ENCODE measurements at places on chromosomes 2 and 18.

DNA sequence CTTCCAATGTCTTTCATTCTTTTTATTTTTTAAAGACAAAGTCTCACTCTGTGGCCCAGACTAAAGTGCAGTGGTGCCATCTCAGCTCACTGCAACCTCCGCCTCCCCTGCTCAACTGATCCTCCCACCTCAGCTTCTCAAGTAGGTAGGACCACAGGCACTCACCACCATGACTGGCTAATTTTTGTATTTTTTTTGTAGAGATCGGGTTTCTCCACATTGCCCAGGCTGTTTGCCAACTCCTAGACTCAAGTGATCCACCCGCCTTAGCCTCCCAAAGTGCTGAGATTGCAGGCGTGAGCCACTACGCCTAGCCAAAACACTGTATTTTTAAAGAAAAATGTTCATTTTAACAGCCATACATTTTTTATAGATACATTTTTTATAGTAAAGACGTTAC, 12.7 kb downstream of the GCKR start:
- H3K36me3 ChIP-seq, result no peaks in the 10 kb centered on the region
- H3K4me3 ChIP-seq, result no peak overlapping the region
- DNase-seq, result no peak
- H3K4me1 ChIP-seq, result no peaks in the 10 kb centered on the region
- no peak overlapping the region for H3K27ac ChIP-seq

DNA sequence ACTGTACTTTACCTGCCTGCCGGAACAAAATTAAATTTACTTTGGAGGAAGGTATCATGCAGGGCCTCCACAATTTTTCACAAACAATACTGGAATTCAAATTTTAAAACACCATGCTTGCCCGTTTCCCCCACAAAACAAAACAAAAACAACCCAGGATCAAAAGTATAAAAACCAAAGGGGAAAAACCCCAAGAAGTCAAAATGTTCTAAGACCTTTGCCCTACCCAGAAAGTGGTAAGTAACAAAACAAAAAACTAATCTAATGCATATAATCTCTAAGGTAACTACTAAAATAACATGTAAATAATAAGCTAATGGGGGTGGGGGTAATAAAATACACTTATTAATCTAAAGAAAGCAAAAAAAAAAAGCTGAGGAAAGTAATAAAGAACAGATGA, 60.5 kb downstream of the CUL3 start:
- no peak for DNase-seq
- peak overlapping the region; percentile 66 for H3K27ac ChIP-seq
- peaks cover 3% of the 10 kb centered on the region for H3K4me1 ChIP-seq
- H3K4me3 ChIP-seq, result no peak overlapping the region

GRCh38 chr2:54678719-54679118, 44.7 kb upstream of the EML6 start:
- DNase-seq, result no peak
- H3K36me3 ChIP-seq, result no peaks in the 10 kb centered on the region
- no peak overlapping the region for H3K4me3 ChIP-seq
- no peak overlapping the region for H3K27ac ChIP-seq
- no peaks in the 10 kb centered on the region for H3K27me3 ChIP-seq

GRCh38 chr2:140286377-140286776, 1506.2 kb upstream of the NXPH2 start:
- no peaks in the 10 kb centered on the region for H3K4me1 ChIP-seq
- H3K27me3 ChIP-seq, result no peaks in the 10 kb centered on the region
- no peak overlapping the region for H3K4me3 ChIP-seq
- H3K36me3 ChIP-seq, result no peaks in the 10 kb centered on the region
- no peak for DNase-seq

DNA sequence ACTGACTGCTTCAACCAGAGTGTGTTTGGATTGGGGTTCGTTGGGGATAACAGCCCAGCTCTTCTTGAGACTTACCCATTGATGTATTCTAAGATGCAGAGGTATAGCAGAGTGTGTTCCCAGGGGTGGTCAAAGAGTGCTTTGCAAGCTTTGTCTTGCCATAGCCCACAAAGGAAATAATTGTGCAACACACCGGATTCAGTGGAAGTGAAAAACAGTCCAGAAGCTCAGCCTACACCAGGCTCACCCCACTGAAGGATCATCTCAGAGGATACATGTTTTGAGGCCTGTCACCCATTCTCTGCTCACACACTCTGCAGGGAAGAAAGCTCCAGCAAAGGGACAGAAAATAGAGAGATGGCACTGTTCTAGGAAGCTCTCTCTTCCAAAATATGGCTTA, 9.6 kb downstream of the CACNB4 start:
- H3K36me3 ChIP-seq, result no peaks in the 10 kb centered on the region
- H3K4me3 ChIP-seq, result no peak overlapping the region
- peaks cover 11% of the 10 kb centered on the region for H3K27me3 ChIP-seq
- DNase-seq, result no peak

DNA sequence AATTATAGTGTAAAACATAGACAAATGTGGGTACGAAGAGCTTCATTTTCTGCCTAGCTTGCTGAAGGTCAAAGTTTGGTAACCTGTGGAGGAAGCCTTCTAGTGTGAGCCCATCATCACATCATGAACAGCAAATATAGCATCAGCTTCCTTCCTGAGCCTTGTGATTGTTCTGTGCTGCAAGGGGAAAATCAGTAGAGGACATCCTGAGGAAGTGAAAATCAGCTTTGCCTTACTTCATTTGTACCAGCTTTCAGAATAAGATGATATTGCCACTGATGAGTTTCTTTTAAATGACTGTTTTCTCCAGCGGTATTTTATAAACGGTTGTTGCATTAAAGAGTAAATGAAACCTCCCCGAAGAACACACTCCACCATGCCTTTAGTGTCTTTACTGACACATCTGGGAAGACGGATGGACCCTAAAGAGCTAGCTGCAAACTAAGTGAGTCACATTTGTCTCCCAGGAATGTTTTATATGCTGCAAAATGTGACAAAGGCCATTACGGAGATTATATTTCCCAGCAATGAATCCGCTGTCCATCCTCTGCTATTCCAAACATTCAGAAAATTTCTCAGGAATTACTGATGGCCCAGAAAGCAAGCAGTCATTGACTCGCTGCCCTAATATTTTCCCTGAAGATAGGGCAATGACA, 1272.8 kb downstream of the SUCLG1 start:
- H3K27me3 ChIP-seq, result no peaks in the 10 kb centered on the region
- no peaks in the 10 kb centered on the region for H3K36me3 ChIP-seq
- H3K4me1 ChIP-seq, result no peaks in the 10 kb centered on the region
- H3K4me3 ChIP-seq, result no peak overlapping the region
- no peak overlapping the region for H3K27ac ChIP-seq
- peak; percentile 4 for DNase-seq
